ENCODE measurements at places on chromosomes 5 and 9. TPM values are rescaled to one million over a fixed set of nuclear protein-coding genes. Genes with fewer than 3 reads are reported as not detected.

PHF24 gene
- 0.26 TPM for total RNA-seq

ARHGEF37 gene
- 0.82 TPM for total RNA-seq

LHX3 gene
- 0.12 TPM for total RNA-seq

ALG2 gene
- 52.8 TPM for total RNA-seq

ANKRA2 gene
- 14.9 TPM for total RNA-seq

LEAP2 gene
- 0.98 TPM for total RNA-seq

N4BP3 gene
- total RNA-seq = 1.2 TPM

SET gene
- 455 TPM for total RNA-seq

BTNL3 gene
- total RNA-seq = not detected

SLC34A3 gene
- 0.13 TPM for total RNA-seq

SPRY4 gene
- 5.6 TPM for total RNA-seq

GFRA3 gene
- total RNA-seq = 0.08 TPM

SYNPO gene
- total RNA-seq = 25.3 TPM

SH3RF2 gene
- 3.0 TPM for total RNA-seq

IFNA13 gene
- total RNA-seq = not detected

PCDHB10 gene
- not detected for total RNA-seq

CHD1 gene
- 52.4 TPM for total RNA-seq

CEMIP2 gene
- total RNA-seq = 62.1 TPM

GAS1 gene
- total RNA-seq = 0.10 TPM

PTGDS gene
- 0.71 TPM for total RNA-seq

OLFM1 gene
- total RNA-seq = 11.7 TPM

STPG3 gene
- total RNA-seq = not detected

TNC gene
- 1.2 TPM for total RNA-seq

SMIM33 gene
- total RNA-seq = not detected

RBM22 gene
- total RNA-seq = 51.0 TPM
